Spleen (tissue), 13 donors: ENCODE measurements at places on chromosomes 3 and 15. TPM values are rescaled to one million over a fixed set of nuclear protein-coding genes. Genes with fewer than 3 reads are reported as not detected.

DNA sequence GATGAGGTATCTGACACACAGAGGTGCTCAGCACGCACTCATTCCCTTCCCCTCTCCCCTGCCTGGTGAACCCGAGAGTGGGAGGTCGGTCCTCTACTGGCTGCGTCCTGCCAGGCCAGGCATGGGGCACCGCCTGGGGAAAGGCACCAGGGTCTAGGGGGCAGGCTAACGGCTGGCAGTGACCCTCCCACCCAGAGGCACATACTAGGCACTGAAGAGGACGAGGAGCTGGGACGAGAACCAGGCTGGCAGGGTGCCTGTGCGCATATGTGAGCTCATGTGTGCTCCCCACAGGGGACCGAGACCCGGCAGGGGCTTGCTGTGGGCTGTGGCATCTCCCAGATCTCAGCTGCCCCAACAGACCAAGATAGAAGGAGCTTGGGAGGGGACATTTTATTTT, 86.7 kb downstream of the IQSEC1 start:
- H3K27ac ChIP-seq: no peak overlapping the region
- H3K4me1 ChIP-seq: peaks cover 20% of the 10 kb centered on the region
- H3K27me3 ChIP-seq: no peaks in the 10 kb centered on the region
- peaks cover 42% of the 10 kb centered on the region for H3K36me3 ChIP-seq
- no peak overlapping the region for H3K4me3 ChIP-seq

BNC1 gene
- not detected for total RNA-seq

- H3K36me3 ChIP-seq: no peaks in the 10 kb centered on the region
- peak; percentile 81 for DNase-seq
- peaks cover 97% of the 10 kb centered on the region for H3K4me1 ChIP-seq
Measured at GRCh38 chr3:128489927-128490649, 2.9 kb downstream of the GATA2 start.

GXYLT2 gene
- 3.4 TPM for total RNA-seq

DNA sequence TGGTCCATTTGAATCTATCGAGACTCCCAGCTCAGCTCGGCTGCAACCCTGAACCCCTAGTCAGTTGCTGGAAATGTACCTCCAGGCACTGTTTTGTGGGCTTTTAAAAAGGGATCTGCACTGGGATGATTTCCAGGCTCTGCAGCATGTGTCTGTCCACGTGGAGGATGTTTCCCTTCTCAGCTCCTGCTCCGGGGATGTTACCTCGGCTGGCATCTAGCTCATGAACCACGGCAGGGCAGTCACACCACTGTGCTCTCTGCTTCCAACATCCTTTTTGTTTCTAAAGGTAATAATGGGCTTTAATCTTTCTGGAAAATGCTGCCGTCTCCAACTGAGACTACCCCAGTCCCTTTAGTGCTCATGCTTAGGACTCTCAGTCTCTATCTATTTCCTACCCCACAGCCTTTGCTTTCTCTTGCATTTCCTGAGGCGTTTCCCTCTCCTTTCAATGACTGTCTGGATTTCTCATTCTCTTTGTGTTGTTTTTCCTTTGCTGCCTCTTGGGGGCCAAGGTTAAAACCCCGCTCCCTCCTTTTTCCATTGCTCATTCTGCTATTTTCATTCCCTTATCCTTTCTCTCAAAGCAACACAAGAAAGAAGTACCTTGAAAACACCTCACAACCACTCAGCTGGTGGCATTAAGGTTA, 42.9 kb upstream of the AKAP13 start:
- no peak overlapping the region for H3K27ac ChIP-seq
- H3K36me3 ChIP-seq: no peaks in the 10 kb centered on the region
- no peak for DNase-seq
- no peak overlapping the region for H3K4me3 ChIP-seq
- peaks cover 6% of the 10 kb centered on the region for H3K27me3 ChIP-seq
- H3K4me1 ChIP-seq: peaks cover 7% of the 10 kb centered on the region

TTBK2 gene
- total RNA-seq: 27.2 TPM

DNA sequence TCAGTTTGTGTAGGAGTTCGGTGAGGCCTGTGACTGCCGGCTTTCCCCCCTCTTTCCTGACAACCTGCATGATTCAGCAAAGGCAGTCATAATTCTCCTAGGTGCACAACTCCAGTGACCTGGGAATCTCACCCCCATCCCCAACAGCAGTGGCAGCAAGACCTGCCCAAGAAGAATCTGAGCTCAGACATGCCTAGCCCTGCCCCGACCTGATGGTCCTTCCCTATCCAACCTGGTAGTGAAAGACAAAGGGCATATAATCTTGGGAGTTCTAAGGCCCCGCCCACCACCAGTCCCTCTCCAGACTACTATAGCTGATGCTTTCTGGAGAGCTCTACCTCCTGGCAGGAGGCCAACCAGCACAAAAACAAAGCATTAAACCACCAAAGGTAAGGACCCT, 44.2 kb upstream of the ZBED2 start:
- H3K4me3 ChIP-seq: no peak overlapping the region
- no peaks in the 10 kb centered on the region for H3K36me3 ChIP-seq
- no peak for DNase-seq
- H3K4me1 ChIP-seq: no peaks in the 10 kb centered on the region

MESP2 gene
- total RNA-seq: not detected

SIDT1 gene
- 42.9 TPM for total RNA-seq

- H3K4me3 ChIP-seq: no peak overlapping the region
- H3K4me1 ChIP-seq: no peaks in the 10 kb centered on the region
- H3K27me3 ChIP-seq: no peaks in the 10 kb centered on the region
- DNase-seq: no peak
- no peaks in the 10 kb centered on the region for H3K36me3 ChIP-seq
- no peak overlapping the region for H3K27ac ChIP-seq
Measured at GRCh38 chr3:31391150-31391549, 141.6 kb upstream of the STT3B start.

DNA sequence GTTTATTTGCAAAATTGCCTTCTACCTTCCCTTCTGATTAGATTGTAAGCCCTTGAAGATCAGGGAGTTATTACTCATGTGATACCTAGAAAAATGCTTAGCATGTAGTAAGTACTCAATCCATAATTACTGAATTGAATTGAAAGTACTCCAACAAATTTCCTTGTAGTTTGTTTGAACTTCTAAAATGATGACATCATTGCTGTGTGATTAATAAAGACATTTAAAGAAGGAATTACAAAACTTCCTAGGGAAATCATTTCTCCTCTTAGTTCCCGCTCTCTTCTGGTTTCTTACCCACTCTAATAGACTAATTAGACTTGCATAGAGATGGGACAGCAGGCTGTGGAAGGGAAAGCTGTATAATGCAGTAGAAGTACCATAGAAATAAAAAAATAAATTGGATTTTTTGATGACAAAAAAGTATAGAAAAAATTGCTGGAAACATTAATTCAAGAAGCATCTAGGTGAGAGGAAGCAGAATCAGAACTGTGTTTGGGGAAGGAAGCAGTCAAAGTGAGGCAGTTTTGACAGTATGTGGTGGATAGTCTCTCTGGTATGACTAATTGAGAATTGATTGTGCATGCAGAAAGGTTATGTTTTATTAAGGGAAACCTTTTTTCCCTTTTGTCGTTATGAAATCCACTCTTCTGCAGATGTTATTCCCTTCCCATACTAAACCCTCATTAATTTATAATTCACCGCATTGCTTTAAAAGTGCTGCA, 93.0 kb downstream of the ALCAM start:
- no peaks in the 10 kb centered on the region for H3K36me3 ChIP-seq
- DNase-seq: no peak
- H3K4me1 ChIP-seq: no peaks in the 10 kb centered on the region
- no peaks in the 10 kb centered on the region for H3K27me3 ChIP-seq

ZBBX gene
- not detected for total RNA-seq

- no peaks in the 10 kb centered on the region for H3K4me1 ChIP-seq
- no peaks in the 10 kb centered on the region for H3K36me3 ChIP-seq
- no peaks in the 10 kb centered on the region for H3K27me3 ChIP-seq
- DNase-seq: no peak
- no peak overlapping the region for H3K27ac ChIP-seq
Measured at GRCh38 chr3:153029350-153029749, 132.7 kb upstream of the RAP2B start.

SEMA7A gene
- 132 TPM for total RNA-seq

TP63 gene
- 0.68 TPM for total RNA-seq

MUC20 gene
- total RNA-seq: 7.7 TPM

CIDEC gene
- not detected for total RNA-seq

- no peaks in the 10 kb centered on the region for H3K36me3 ChIP-seq
- H3K27me3 ChIP-seq: peaks cover 49% of the 10 kb centered on the region
- no peak for DNase-seq
- no peak overlapping the region for H3K27ac ChIP-seq
- H3K4me3 ChIP-seq: no peak overlapping the region
Measured at GRCh38 chr15:91228383-91228782, 128.3 kb downstream of the SV2B start.

LRRC49 gene
- total RNA-seq: 1.6 TPM

DNA sequence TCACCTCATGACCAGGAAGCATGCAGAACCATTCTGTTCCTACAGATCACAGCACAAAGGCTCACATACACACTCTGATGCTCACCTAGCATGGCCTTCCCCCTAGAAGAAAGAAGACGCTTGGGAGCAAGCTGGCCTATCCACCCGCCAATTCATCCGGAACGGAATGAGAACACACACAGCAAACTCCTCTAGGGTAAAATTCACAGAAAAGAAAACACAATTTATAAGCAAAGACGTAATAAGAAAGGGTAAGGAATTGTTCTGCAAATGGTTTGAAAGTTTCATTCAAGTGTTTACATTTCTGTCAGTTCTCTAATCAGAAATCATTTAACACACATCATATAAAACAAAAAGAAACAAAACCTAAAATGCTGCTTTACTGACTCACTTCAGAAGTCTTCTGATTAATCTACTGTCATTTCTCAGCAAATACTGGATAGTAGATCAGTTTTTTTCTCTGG, 218.1 kb downstream of the OSBPL10 start:
- no peak for DNase-seq
- H3K4me1 ChIP-seq: no peaks in the 10 kb centered on the region
- no peaks in the 10 kb centered on the region for H3K36me3 ChIP-seq
- H3K27me3 ChIP-seq: no peaks in the 10 kb centered on the region
- no peak overlapping the region for H3K4me3 ChIP-seq

DNA sequence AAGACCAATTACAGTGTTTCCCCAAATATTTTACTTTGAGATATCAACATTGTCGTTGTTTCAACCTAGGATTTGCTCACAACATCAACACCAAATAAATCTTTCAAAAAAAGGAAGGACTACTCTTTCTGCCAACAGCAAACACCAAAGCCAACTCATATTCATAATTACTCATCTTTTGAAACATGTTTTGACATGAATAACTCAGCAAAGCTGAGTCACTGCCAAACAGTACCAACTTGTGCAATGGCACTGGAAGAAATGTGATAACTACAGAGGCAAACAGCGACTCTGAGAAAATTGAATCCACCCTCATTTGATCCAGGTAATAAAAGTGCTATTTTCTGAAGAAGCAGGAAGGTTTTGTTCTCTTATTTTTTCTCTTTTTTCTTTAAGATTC, 67.2 kb downstream of the PEX5L start:
- no peaks in the 10 kb centered on the region for H3K4me1 ChIP-seq
- no peak overlapping the region for H3K4me3 ChIP-seq
- H3K36me3 ChIP-seq: no peaks in the 10 kb centered on the region

DNA sequence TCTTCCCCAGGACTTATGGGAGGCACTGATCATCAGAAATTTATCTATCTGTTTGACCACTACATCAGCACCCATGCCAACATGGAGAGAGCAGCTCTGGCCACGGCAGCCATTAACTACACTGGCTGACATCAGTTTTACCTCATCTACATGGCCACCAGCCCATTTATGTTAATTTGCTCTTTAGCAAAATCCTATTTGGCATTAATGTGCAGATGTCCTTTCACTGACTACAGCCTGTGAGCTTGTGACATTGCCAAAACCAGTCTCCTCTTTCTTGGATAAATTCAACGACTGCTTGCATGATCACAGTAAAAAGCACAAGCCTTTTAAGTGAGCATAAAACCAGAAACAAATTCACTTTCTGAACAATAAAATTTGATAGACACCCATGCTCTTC, 47.5 kb downstream of the NR1I2 start:
- H3K4me1 ChIP-seq: no peaks in the 10 kb centered on the region
- H3K27me3 ChIP-seq: no peaks in the 10 kb centered on the region
- no peak overlapping the region for H3K27ac ChIP-seq

PAK6 gene
- total RNA-seq: 1.8 TPM

DNA sequence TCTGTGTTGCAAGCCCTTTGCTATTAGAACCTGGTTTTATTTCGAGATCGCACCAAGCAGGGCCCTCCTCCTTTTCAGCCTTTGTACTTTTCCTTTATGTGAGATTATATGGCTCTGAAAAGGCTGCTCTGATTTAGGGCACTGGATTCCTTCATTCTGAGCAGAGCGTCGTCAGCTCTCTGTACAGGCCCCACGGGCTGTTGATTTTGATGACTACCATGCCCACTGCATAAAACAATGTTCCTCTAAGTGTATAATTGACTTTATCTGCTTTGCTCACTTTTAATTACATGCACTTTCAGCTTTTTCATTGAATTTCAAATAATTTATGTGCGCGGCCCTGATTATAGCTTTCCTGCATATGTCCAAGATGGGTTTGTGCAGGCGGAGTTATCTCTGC, 4.4 kb upstream of the PSMD6 start:
- H3K27me3 ChIP-seq: peaks cover 12% of the 10 kb centered on the region
- no peak for DNase-seq

DNA sequence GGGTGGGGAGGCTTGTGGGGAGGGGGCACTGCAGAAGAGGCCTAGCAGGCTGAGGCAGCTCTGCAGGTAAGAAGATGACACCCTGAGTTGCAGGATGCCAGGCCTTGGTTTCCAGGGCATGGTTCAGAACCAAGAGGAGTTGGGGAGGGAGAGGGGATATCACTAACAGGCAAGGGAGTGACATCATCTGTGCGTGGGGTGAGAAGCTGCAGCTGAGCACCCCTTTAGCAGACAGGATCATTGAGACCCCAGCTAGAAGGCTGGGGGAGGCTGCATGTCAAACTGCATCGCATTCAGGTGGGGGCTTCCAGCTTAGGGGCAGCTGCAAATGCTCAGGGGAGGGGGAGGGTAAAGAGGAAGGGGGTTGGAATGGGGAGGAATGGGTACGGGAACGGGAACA, 23.0 kb downstream of the CACNA2D2 start:
- DNase-seq: no peak
- H3K4me1 ChIP-seq: no peaks in the 10 kb centered on the region
- no peak overlapping the region for H3K27ac ChIP-seq
- no peaks in the 10 kb centered on the region for H3K27me3 ChIP-seq
- no peak overlapping the region for H3K4me3 ChIP-seq

GRCh38 chr15:22240403-22240802, 160.1 kb downstream of the OR4M2 start:
- DNase-seq: no peak
- no peaks in the 10 kb centered on the region for H3K4me1 ChIP-seq
- no peak overlapping the region for H3K4me3 ChIP-seq

DNA sequence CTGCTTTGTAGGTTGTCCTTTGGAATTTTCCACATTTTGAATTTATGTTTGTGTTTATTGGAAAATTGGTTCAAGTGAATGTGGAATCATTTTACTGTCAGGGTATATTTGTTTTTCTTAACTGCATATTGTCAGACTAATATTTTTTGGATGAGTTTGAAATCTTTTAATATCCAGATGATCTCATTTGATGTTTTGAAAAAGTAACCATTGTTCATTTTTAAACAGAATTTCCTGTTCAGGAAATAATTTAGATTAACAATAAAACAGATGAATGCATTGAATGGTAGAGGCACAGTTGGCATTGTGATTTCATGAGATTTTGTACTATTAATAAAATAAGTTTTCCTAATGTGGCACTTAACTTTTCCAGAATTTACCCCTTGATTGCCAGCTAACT, 15.5 kb downstream of the TRAK1 start:
- DNase-seq: no peak
- peaks cover 11% of the 10 kb centered on the region for H3K4me1 ChIP-seq
- no peak overlapping the region for H3K4me3 ChIP-seq
- H3K27ac ChIP-seq: peak overlapping the region; percentile 80
- H3K36me3 ChIP-seq: peaks cover 13% of the 10 kb centered on the region
